KG1 (cell line): ENCODE measurements at places on chromosomes 1 and 21.
A peak's percentile ranks its signal among the peaks of the same experiment; 100 is the strongest.

GRCh38 chr1:23791516-23792047, 637 bp downstream of the LYPLA2 start:
- no peak for DNase-seq

DNA sequence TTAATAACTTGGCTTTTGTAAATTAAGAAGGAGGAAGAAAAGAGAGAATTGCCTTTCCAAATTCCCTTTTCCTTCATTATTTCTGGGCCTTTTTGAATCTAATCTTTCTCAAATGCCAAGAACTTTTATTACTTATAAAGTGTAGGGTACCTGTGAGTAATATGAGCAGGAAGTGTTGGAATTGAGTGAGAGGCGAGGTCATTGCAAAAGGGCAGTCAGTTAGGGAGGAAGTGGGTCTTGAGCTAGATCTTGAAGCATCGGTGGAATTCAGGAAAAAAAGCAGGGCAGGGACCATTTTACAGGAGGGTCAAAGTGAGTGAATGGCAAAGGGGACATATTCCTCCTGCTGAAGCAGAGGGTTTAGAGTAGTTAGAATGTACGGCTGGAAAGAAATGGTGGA, 23.4 kb downstream of the DDI2 start:
- DNase-seq: no peak

GRCh38 chr1:25031966-25032667, 102.0 kb upstream of the RUNX3 start:
- DNase-seq: no peak

DNA sequence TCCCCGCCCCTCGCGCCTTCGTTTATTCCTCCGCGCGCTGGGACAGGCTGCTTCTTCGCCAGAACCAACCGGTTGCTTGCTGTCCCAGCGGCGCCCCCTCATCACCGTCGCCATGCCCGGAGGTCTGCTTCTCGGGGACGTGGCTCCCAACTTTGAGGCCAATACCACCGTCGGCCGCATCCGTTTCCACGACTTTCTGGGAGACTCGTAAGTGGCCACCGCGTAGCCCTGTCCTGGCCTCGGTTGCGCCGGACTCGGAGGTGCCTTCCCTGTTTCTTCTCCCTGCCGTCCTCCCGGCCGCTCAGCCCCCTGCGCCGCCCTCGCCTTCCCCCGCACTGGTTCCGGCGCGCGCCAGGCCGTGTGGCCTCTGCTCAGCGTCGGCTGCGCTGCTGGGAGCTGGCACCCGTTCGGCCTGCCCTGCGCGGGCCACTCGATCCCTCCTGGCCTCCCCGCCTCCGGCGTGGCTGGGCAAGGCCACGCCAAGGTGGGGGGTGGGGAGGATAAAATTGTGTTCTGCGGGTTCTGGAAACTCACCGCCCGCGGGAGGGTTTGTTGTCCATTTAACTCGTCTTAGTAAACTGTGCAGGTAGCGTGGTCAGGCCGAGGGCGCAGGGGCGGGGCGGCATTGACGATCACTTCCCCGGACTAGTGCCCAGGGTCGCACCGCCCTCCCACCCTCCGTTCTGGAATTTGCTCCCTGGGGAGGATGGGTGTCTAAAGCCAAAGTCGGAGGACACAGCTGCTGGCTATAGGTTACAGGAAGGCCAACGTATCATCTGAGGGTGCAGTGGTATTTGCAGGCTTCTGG, at the start of gene PRDX6:
Gene PRDX6, plus strand, starts transcription at position 50 of the 808 bp plus-strand sequence. Its CDS starts 63 bp downstream, at position 113.
- peak; percentile 35 for DNase-seq

DNA sequence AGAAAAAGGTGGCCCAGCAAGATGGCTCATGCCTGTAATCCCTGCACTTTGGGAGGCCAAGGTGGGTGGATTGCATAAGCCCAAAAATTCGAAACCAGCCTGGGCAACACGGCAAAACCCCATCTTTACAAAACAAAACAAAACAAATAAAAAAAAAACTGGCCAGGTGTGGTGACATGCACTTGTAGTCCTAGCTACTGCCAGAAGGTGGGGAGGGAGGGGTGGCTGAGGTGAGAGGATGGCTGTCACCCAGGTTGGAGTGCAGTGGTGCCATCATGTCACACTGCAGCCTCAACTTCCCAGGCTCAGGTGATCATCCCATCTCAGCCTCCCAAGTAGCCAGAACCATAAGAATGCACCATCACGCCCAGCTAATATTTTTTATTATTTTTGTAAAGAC, 22.8 kb downstream of the RERE start:
- no peak for DNase-seq

- no peak for DNase-seq
Measured at GRCh38 chr1:173058556-173058955, 7.8 kb upstream of the TNFSF18 start.

DNA sequence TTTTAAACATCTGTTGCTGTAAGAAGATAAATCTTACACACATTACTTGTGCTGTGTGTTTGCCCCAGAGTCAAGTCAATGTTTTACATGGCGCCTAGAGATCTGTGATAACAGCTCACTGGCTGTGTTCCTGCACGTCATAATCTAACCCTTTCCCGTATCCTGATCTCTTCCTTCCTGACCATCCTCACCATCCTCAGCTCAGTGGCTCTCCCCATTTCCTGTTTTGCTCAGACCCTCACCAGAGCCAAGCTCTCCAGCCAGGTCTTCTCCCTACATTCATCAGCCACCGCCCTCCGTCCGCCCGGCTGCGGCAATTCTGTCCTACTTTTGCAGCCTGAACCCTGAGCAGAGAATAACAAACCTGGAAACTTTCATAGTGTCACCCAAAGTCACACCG, 824.7 kb downstream of the USP25 start:
- no peak for DNase-seq

GRCh38 chr1:220250681-220251080, 21.6 kb downstream of the RAB3GAP2 start:
- no peak for DNase-seq

DNA sequence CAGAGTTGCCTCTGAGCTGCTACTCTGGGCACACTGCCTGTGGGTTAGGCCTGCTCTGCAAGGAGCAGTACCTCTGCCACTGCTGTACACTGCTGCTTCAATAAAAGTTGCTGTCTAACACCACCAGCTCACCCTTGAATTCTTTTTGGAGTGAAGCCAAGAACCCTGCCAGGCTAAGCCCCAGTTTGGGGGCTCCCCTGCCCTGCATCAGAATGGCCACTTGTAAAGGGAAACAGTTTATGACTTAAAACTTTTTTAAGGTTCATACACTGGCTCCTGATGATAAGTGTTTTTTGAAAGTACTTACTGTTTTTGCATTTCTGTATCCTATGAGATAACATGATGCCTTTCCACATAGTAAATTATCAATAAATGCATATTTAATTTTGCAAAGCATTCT, 310.0 kb downstream of the LMO4 start:
- DNase-seq: no peak

- DNase-seq: no peak
Measured at GRCh38 chr1:186066411-186066810, 308.6 kb downstream of the TPR start.

DNA sequence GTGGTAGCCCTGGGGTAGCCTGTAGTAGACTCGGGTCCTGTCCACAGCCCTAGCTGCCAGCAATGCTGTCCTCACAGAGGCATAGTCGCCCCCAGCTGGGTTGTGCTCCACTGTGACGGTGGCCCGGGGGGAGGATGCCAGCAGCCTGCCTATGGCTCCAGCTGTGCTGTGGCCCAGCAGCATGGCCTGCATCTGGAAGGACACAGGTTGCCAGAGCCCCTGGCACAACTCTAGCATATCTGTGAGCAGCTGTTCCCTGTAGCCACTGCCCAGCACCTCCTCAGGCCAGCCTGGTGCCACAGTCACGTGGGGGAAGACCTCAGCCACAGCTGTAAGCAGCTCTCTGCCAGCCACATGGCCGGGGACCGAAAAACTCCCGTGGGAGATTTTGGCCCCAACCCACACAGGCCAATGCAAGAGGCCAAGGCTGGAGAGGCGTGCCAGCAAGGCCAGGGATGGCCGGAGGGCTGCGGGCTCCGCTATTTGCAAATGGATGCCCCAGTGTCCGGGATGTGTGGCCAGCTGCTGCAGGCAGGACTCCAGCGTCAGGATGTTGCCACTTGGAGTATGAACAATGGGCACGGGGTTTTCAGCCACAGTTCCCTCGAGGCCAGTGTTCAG, 13.9 kb downstream of the FAM151A start:
- DNase-seq: no peak

- peak; percentile 45 for DNase-seq
Measured at GRCh38 chr1:20787840-20788795, 1.0 kb upstream of the HP1BP3 start.

GRCh38 chr1:245997471-245998258, 509.4 kb downstream of the SMYD3 start:
- DNase-seq: no peak

DNA sequence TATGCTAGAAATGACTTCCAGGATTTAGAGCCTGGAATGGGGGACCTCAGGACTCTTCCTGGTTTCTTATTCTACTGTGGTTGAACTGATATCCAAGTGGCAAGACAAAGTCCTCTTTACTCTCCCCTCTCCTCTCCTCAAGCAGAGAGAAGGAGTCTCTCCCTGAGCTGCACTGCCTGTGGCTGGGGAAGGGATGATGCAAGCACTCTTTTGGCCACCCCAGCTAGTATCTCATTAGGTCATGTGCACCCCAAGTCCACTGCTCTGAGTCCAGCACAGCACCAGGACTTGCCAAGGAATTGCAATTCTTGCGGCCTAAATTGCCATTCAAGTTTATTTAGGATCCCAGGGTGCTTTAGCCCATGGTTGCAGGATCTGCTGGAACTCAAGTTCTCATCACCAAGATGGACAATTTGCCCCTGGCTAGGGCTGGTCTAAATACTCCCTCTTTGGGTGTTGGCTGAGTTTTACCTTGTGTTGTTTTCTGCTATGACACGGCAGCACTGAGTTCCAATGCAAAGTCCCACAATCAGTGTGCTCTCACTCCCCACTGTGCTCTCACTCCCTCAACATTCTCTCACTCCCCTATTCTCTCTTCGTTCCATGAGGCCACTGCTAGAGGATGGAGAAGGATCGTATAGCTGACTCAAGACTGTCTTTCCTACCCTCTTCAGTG, 172.2 kb downstream of the TM2D1 start:
- no peak for DNase-seq

DNA sequence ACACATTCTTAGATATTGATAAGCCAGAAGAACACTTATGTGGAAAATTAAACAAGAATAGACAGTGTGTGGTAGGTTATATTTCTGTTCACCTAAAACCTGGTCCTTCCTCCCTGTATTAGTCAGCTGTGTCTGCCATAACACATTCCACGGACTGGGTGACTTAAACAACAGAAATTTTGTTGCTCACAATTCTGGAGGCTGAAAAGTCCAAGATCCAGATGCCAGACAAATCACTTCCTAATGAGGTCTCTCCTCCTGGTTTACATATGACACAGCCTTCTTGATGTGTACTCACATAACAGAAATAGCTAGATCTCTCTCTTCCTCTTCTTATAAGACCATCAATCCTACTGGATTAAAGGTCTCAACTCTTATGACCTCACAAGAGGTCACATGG, 25.7 kb downstream of the JMJD4 start:
- DNase-seq: no peak

- peak; percentile 32 for DNase-seq
Measured at GRCh38 chr21:15445327-15445726, 284.5 kb upstream of the USP25 start.

- DNase-seq: no peak
Measured at GRCh38 chr1:210703593-210703992, 374.9 kb downstream of the HHAT start.

DNA sequence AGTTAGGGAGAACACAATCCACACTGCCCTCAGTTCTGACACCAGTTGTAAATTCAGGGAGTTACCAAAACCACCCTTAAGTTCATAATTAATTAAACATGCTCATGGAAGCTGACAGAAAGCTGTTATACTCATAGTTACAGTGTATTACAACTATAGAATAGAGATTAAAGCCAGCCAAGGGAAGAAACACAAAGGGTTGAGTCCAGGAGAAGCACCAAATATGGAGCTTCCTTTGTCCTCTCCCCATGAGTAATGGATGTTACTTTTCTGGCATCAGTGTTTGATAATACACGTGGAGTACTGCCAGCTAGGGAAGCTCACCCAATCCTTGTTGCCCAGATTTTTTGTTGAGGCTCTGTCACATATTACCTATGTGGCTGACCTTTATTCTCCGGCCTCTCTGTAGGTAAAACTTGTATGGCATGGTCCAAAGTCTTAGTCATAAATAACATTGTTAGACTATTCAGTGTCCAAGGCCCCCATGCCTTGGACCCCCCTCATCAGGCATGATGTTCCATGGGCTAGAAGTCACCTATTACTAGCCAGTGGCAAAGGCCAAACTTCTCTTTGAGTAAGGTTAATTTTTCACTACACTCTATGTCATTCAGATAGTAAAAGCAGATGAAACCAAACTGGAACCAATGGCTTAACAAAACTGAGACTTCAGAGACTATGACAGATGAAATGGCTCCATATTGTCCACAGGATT, 175.7 kb downstream of the GPR52 start:
- no peak for DNase-seq

DNA sequence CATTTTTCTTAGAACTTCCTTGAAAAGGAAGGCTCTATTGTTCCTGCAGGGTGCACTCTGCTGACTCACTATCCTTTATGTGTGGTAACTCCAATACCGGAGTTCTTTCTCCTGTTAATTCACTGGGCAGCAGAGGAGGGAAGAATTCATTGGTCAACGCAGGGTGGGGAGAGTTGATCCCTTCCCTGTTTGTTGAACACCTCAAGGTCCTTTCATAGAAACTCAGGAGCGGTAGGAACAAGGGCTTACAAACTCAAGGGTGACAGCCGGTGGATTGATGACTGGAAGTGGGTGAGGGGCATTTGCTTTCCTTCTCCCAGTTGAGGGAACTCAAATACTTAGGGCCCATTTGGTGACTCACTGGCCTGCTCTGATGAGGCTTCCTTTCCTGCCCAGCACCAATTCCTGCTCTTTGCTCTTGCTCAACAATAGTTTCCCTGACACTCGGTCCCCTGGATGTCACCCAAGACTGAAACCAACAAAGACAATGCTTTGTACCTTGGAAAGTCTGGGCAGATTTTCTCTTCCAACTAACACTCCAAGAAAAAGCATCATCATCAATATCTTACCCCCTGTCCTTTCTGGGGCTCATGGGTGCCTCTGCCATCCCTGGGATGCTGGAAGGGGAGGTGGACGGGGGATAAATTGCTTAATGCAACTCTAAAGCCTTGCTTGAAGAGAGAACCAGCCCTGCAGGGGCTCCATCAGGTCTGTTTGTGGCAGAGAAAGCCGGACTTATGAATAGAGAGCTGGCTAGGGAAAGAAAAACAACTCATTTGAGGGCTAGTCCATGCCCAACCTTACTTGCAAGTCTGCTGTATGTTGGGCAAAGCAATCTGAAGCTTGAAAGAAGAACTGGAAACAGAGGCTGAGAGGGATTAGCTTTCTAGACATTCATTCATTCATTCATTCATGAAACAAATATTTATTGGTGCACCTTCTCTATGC, 9.3 kb downstream of the SLC26A9 start:
- no peak for DNase-seq

DNA sequence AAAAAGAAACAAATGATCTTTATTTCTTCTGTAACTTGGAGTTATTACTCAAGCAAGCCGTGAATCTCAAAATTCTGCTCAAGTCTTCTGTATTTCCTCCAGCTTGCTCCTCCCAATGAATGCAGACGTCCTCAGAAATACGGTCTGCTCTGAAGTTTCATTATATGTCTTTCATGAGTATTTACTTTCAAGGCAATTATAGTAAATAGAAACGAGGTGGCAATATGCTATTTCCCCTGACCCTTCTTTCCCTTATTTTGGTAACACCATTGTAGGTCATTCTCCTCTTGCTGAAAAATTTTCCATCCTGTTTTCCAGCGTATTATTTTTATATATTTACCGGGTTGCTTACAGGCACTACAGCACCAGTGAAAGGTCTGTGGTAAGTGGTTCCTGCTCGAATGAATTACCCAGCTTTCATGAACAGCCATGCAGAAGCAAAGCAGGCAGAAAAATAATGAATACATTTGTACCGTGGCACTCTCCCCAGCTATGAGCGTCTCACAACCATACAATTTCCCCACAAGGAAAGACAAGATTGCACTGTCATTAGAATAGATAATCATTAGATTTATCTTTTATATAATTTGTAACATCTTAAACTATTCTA, 350.9 kb upstream of the PKN2 start:
- no peak for DNase-seq
